ENCODE measurements at places on chromosomes 7 and 10. TPM values are rescaled to one million over a fixed set of nuclear protein-coding genes. Genes with fewer than 3 reads are reported as not detected.

Gene DOCK4
- 5.3 TPM for total RNA-seq

Gene STAG3
- total RNA-seq: 22.0 TPM

Gene HOXA9
- not detected for total RNA-seq

Gene TMED4
- 84.0 TPM for total RNA-seq

Gene EGR2
- total RNA-seq: 6.6 TPM

Gene PNLIPRP1
- not detected for total RNA-seq

Gene EPHA1
- 0.12 TPM for total RNA-seq

Gene PILRA
- 9.8 TPM for total RNA-seq

Gene ZNF365
- 0.17 TPM for total RNA-seq

Gene FOXP2
- total RNA-seq: not detected

Gene GLI3
- not detected for total RNA-seq

Gene TBX20
- total RNA-seq: not detected

Gene FKBP6
- not detected for total RNA-seq

Gene GIMAP4
- total RNA-seq: 0.27 TPM

Gene HOXA6
- total RNA-seq: 0.49 TPM

Data from B cell (primary cell).